ENCODE measurements at places on chromosomes 5 and 9.

DNA sequence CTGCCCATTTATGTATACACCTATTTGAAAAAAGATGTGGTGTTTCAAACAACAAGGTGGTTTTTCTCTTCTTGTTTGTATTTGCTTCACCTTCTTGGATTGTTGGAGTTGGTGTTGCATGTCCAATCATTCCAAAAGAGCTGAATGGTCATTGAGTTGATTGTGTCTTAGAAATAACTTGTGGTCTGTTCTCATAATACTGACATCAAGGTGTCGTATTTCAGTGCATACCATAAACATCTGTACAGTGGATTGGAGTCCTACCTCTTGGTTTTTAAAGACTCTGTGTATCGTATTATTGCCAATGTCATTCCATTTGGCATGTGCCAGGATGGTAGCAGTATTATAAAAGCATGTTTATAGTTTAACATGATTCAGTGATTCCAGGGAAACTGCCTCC, 73.2 kb downstream of the TRIO start:
- DNase-seq = no peak

- DNase-seq = no peak
These were observed 321.5 kb downstream of the ENC1 start for GRCh38 chr5:74319076-74319475.

GRCh38 chr9:84852617-84853301, 183.2 kb downstream of the NTRK2 start:
- no peak for DNase-seq

DNA sequence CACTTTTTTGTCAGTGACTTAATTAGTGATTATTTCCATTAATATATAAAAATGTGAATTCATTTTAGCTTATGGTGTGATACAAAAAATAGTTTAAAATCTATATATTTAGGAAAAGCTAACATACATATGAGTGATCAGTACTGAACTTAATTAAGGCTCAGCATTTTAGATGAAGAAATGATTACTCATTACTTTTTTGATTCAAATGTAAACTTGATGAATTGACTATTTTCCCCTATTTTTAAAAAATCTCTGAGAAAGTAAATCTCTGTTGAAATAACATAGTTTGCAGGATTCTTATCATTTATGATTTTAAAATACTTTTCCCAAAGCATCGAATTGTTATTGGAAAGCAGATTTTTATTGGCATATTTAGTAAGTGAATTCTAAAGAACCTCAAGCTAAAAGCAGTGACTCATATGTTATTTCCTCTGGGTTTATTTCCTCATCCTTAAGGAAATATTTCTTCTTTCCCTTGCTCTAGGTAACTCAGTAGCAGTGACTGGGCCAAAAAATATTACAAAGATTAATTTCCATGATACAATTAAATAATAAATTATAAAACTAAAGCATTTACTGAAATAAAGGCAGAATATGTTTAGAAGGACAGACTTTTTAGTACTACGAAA, 290.6 kb downstream of the FER start:
- DNase-seq = no peak

All from cortex of kidney (tissue), 1 donor.